Islet precursor cell (in vitro differentiated cells): ENCODE measurements at places on chromosomes 2 and 18.

DNA sequence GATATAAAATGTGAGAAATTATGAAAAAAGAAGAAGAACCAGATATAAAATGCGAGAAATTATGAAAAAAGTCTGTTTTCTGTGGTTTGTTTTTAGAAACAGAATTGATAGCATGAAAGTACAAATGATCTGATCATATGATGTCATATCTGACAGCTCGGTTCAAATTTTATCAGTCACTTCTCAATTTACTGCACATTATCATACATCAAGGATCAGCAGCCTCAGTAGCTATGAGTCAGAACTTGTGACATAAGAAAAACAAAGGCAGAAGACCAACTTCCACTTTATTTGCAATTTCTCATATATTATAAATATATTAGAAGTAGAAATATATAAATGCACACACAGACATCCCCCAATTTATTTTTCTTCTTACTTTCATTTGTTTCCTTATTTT lies 634.0 kb downstream of the LRP1B start:
- DNase-seq, result no peak

- DNase-seq, result peak; percentile 25
Measured at GRCh38 chr2:2901384-2902345, 476.0 kb downstream of the EIPR1 start.

DNA sequence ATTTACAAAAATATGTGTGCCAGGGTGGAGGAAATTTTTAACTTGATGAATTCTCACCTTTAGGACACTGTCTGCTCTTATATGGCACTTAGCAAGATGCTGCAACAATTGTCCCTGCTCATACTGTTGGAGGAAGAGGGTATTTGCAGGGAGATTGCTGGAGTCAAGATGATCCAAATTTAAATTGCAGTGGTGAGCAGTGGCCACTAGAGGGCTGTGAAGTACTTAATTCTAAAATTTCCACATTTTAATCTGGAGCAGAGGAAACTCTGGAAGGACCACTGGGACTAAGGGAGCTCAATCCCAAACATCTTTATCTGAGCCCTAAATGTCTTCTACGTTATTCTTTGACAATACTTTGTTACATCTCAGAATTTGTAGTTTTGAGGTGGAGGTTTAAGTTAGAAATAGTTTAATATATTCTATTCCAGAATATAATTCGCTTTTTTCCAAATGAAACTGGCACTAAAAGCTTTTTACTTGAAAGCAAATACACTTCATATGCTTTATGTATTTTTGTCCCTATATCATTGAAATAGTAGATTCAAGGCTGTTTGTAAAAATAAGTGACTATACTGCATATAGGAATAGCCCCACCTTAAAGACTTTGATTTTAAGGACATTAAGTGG lies 33.0 kb upstream of the PTH2R start:
- peak; percentile 74 for DNase-seq

DNA sequence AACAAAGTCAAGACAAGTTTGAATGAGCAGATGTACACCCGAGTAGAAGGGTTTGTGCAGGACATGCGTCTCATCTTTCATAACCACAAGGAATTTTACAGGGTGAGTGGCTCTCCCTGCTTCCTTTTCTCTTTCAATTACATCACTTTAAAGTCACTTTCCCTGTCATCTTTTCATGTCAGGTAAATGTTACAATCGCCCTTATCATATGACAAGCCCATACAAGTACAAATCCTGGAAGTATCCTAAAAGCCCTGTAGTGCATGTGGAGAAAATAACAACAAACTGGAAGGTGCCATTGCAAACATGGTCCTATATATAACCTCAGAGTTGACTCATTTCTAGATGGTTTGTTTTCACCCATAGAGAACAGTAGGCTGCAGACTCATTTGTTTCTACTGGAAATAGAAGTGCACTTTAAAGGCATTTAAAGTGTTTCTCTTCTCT lies 126.0 kb downstream of the SP100 start:
- DNase-seq, result no peak

DNA sequence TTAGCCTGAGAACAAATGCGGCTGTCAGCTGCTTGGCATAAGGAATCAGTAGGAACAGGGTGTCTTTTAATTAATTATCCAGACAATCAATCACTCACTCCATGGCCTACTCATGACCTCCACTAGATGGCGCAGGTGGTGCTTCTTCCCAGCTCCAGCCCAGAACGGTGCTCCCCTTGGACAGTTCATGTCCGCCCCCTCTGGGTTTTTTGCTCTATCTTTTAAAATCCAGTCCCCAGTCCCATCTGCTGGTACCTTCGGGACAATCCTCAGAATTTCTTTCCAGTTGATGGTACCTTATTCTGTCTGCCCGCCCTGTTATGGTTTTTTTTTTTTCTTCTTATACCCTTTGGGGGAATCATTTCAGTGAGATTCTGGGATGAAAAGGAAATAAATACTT lies 99.8 kb downstream of the CACNB4 start:
- DNase-seq, result peak; percentile 73

GRCh38 chr2:53473236-53473635 lies 294.4 kb upstream of the CHAC2 start:
- peak; percentile 56 for DNase-seq
